Activated CD4-positive, alpha-beta memory T cell treated with anti-CD3 and anti-CD28 coated beads, Interleukin-2, amount 10 ng/mL, durations not matched to agents 7 days and 5 days (primary cell): ENCODE measurements at places on chromosomes 12 and 14. TPM values are rescaled to one million over a fixed set of nuclear protein-coding genes. Genes with fewer than 3 reads are reported as not detected.

The KLRC3 gene
- not detected for total RNA-seq

The LRP1-AS gene
- not detected for total RNA-seq

The ARMH4 gene
- total RNA-seq: not detected

The KIF5A gene
- 0.93 TPM for total RNA-seq

The KCNA1 gene
- not detected for total RNA-seq

The COL2A1 gene
- not detected for total RNA-seq

The NXPH4 gene
- total RNA-seq: 0.81 TPM

The KRT78 gene
- not detected for total RNA-seq

The NKX2-1 gene
- total RNA-seq: not detected

The GIT2 gene
- total RNA-seq: 107 TPM

The PLCZ1 gene
- not detected for total RNA-seq

The DUSP16 gene
- total RNA-seq: 85.2 TPM

The HIF1A gene
- 153 TPM for total RNA-seq

The GUCY2C gene
- not detected for total RNA-seq

The INHBE gene
- 0.08 TPM for total RNA-seq

The KLHDC1 gene
- total RNA-seq: 2.6 TPM

The AGAP2 gene
- 84.5 TPM for total RNA-seq

The KLRC2 gene
- not detected for total RNA-seq

The CTSG gene
- 1.1 TPM for total RNA-seq

The HCAR1 gene
- total RNA-seq: 0.30 TPM

The C12orf54 gene
- total RNA-seq: not detected

The AICDA gene
- not detected for total RNA-seq

The SLC7A7 gene
- 0.60 TPM for total RNA-seq

The CLBA1 gene
- total RNA-seq: 0.68 TPM

The MYF5 gene
- not detected for total RNA-seq

The APOF gene
- total RNA-seq: not detected

The IL31 gene
- not detected for total RNA-seq

The GARIN6 gene
- total RNA-seq: not detected

The CPNE8 gene
- 4.2 TPM for total RNA-seq

The GPR68 gene
- 39.8 TPM for total RNA-seq

The LHX5 gene
- total RNA-seq: not detected

The VRTN gene
- total RNA-seq: not detected

The SLC5A8 gene
- not detected for total RNA-seq

The RAD9B gene
- 1.1 TPM for total RNA-seq

The PTCSC3 gene
- total RNA-seq: not detected

The MIP gene
- not detected for total RNA-seq

The NELL2 gene
- 10.1 TPM for total RNA-seq

The ASPG gene
- total RNA-seq: not detected

The ZDHHC22 gene
- not detected for total RNA-seq

The CACNA2D4 gene
- 23.6 TPM for total RNA-seq

The WIF1 gene
- not detected for total RNA-seq

The DAAM1 gene
- total RNA-seq: 22.2 TPM

The PROX2 gene
- total RNA-seq: not detected

The MYRFL gene
- not detected for total RNA-seq

The INSM2 gene
- total RNA-seq: not detected

The TAS2R10 gene
- total RNA-seq: 0.30 TPM

The FAIM2 gene
- 0.95 TPM for total RNA-seq

The PELI2 gene
- 5.5 TPM for total RNA-seq

The KLHL33 gene
- total RNA-seq: 0.05 TPM

The GPR65 gene
- total RNA-seq: 22.9 TPM
